ENCODE measurements at places on chromosomes 7 and 10.
A peak's percentile ranks its signal among the peaks of the same experiment; 100 is the strongest.

DNA sequence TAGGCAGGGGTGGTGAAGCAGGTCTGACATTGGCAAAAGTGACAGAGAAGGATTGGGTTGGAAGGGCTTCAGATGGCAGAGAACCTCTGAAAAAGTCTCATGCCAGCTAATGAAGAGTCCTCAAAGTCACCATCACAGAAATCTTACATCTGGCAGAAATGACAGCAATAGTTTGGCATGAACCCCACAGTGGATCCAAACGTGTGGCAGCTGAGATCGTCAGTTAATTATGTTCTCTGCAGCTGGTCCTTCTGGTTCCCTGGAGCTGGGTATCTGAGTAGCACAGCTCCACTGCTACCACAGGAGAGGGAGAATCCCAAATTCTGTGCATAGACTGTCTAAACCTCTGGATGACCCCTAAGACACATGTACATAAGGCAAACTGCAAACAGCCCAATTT lies 73.4 kb downstream of the ALOX5 start:
- DNase-seq: no peak

GRCh38 chr7:83001362-83002040 lies 161.2 kb downstream of the PCLO start:
- DNase-seq: peak; percentile 3

GRCh38 chr7:93985101-93985500 lies 19.1 kb downstream of the BET1 start:
- no peak for DNase-seq

DNA sequence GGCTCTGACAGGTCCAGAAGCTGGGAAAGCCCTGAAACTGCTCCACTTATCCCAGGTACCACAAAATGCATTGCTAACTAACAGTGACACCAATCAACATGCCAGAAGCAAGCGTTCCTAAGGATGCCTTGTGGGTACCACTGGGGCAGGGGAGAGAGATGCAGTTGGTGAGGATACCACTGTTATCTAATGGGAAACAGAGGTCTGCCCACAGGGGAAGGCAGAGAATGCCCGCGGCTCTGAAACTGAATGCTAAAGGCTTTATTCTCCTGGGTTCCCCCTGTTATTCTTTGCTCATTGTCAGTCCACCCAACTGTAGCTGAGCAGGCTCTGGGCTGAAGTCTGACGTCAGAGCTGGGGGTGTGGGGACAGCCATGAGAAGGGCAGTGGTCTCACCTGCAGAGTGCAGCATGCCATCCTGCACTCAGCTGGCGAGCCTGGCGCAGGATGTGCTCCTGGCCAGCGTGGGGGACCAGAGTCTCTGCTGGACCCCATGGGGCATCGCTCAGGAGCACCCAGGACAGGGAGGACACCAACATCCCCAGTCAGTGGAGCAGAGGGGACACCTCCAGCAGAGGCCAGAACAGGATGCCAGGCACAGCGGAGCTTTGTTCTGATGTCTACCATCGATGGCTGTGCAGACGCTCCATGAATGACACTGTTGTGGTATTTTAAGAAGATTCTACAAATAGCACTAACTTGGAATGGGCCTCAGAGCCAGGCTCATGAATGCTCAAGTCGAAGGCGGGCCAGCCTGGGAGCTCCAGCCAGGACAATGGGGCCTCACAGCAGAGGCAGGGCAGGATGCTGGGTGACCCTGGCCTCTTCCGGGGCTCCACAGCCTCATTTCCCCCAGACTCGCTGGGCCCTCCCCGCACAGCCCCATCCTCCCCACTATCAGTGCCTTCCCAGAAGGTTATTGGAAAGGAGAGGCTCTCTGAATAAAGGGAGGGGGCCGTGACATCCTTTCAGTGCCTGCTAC lies 95.8 kb downstream of the ARHGAP22 start:
- no peak for DNase-seq

DNA sequence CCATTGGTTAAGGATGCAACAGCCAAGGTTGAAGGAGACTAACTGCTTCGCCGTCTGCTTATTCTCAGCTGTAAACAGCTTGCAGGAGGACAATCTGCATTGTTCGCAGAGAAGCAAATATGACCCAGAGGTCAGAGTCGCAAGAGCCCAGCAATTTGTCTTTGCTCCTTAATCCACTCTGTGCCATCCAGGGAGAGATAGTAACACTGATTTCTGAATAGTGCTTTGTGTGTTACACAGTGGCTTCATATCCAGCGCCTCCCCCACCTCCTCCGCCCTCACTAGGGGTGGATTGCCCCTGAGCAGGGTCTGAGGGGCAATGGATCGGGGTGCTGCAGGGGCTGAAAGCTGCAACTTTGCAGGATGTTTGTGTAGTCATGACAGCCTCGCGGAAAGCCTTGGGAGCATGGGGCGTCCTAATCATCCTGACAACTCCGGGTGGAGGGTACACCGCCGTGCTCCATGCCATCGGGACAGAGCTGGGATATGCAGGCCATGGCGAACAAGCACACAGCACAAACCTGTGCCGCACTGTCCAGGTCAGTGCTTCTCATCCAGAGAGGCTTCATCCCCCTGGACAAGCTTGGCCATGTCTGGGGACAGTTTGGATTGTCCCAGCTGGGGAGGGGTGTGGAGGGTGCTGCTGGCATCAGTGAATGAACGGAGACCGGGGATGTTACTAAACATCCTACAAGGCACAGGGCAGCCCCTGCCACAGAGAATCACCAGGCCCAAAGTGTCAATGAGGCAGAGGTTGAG lies 103.1 kb upstream of the INSIG1 start:
- DNase-seq: no peak

GRCh38 chr10:662223-662605 lies 27.3 kb downstream of the DIP2C start:
- no peak for DNase-seq

DNA sequence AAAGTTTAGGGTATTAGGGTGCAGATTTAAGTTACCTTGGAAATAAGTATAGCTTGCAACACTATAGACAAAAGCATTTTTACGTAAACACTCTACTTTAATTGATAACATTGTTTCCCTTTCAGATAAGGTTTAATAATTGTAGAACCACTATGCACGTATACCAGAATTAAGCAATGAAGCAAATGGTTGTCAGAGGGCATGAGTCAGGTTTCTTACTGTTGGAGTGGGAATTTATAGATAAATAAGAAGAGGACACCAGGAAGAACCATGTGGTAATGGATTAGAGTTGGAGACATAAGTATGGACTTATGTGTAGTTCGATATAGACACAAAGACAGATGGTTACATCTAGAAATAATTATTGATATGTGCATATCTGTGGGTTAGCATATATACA lies 355.6 kb downstream of the ETV1 start:
- DNase-seq: no peak

DNA sequence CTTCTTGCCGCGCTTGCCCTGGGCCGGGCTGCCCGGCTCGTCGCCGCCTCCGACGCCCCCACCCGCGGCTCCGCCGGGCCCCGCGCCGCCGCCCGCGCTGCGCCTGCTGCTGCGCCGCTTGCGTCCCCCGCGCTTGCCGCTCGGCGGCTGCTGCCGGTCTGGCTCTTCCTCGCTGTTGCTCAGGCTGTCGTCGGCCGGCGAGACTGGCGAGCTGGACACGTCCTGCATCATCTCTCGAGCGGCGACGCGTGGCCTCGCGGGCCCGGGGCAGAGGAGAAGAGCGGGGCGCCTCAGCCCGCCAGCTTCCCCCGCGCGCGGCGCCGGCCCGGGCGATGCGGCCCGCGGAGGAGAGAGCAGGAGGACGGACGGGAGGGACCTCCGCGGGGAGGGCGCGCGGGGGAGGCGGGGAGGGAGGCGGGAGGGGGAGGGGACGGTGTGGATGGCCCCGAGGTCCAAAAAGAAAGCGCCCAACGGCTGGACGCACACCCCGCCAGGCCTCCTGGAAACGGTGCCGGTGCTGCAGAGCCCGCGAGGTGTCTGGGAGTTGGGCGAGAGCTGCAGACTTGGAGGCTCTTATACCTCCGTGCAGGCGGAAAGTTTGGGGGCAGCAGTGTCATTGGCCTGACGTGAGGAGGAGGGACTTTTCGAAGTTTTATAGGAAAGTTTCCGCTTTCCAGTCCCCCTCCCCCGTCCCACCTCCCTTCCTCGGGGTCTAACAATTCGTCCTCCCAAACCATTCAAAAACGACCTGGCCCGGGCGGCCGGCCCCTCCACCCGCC lies at the start of gene TWIST1:
Gene TWIST1 (minus strand): TSS at position 546 of the 779 bp plus-strand sequence. CDS start 315 bp downstream, at position 231.
- DNase-seq: peak; percentile 90

GRCh38 chr10:114876169-114876568 lies 54.6 kb downstream of the FHIP2A start:
- no peak for DNase-seq

- no peak for DNase-seq
Observed at GRCh38 chr7:15764010-15764409, 77.5 kb upstream of the MEOX2 start.

DNA sequence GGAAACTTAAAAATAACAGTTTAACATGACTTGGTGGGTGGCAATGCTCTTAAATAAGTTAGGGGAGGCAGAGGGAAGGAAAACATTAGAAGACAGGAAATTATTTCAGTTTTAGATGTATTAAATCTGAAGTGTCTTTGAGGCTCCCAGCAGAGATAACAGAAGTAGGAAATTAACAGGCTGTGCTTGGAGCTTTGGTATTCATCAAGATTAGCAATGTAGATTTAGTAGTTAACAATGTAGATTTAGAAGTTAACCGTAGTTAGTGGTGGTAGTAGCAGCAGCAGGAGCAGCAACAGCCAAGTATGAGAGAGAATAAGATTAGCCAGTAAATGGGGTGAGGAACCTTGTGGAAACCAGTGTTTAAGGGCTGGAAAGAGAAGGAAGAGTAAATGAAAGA lies 48.7 kb upstream of the UBN2 start:
- no peak for DNase-seq

DNA sequence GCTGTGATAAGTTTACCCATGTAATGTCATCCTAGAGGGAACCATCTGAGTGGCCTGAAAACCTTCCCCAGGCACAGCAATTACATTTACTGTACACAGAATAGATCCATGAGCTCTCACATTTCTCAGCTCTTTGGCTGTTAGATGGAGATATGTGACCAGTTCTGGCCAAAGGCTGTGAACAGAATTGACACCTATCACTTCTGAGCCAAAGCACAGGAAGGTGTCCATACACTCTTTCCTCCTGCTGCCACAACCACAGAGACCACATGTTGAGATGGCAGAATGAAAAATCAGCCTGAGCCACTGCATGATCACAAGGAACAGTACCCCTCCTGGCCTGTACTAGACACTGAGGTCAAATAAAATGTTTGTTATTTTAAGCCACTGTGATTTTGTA lies 44.3 kb upstream of the ATOH7 start:
- no peak for DNase-seq

DNA sequence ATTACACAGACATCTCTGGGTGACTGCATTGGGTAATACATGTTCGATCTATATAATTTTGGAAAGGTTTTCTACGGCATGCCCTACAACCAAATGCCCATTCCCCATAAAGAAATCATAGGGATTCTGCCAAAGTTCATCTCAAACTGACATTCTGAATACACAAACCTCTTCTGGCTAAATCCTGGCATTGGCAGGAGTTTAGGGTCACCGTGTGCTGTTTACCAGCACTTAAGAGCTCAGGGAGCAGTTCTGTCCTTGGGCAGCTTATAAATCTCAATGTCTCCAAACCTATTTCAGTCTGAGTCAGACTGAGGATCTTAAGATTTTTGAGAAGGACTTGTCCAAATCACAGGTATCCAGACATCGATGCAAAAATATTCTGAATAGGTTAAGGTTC lies 809.6 kb upstream of the LRRN3 start:
- DNase-seq: no peak

DNA sequence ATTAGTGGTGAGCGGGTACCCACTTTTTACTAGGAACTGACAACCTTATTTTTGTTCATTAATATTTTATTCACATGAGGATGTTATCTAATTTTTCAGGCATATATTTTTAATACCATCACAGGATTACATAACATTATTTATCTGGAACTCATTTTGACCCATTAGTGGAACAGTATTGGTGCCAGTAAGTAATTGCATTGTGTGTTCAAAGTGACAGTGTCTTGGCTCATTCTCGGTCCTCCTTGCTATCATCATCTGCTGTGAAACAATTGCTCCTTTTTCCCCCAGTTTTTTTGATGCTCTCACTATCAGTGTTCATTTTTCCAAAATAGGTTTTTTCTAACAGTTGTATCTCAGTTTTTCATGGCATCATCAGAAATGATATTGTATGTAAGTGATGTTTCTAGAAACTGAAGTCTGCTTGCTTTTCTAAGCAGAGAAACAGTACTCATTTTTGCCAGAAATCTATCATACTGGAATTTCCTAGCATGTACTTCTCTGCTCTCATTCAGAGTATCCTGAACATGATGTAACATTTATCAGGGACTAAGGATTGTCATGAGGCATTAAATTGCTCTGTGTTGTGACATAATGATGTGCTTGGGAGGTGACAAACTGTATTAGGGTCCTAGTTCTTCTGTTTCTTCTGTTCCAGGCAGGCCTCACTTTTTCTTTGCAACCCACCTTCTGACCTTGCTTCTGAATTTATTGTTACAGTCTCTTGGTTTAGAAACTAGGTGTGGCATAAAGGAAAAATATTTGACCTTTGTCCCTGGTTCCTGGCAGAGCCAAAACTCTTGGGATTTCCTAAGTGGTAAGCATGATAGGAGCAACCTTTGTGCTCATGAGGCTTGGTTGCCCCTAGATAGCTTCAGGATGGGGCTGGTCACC lies 4.2 kb downstream of the NUB1 start:
- no peak for DNase-seq

DNA sequence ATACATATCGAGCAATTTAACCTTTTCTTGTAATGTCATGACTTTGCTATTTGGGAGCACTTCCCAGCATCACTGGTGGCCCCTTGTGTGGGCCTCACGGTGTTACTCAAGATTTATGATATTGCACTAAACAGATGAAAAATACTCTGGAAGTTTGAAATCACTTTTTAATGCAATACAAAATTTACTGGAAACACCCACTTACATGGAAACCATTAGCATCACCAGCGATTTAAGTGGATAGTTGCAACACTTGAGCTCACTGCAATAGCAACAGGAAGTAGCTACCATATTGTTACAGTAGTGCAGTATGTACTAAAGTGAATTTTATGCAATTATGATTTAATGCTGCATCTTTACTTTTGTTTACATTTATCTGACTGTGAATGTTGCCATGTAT lies 184.4 kb downstream of the MDFIC start:
- DNase-seq: no peak

DNA sequence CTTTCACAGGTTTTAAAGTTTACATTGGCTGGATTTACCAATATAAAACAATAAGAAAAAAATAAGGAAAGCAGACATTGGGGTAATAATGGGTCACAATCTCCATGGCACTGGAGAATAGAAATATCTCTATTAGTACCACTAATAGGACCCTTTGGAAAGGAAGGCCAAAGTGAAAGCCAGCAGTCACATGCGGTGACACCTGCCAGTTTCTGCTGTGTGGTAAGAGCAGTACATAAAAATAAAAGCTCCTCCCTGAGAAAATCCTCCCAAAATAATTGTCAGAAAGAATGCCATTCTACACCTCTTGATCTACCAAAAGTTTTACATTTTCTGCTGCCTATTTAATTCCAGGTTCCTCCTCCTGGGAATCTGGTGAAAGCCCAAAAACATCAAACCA lies 30.4 kb upstream of the SLC13A1 start:
- no peak for DNase-seq

DNA sequence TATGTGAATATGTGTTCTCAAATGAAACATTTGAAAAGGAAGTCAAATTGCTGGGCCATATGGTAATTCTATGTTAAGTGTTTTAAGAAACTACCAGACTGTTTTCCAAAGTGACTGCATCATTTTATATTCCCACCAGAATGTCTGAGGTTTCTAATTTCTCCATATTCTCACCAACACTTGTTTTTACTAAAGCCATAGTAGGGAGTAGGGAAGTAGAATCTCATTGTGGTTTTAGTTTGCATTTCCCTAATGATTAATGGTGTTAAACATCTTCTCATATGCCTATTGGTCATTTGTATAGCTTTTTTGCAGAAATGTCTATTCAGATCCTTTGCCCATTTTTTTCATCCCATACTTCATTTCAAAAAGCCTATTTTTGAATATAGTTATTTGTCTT lies 9.1 kb upstream of the SEMA4G start:
- DNase-seq: no peak

Data from skeletal muscle cell (primary cell).